H54 (cell line): ENCODE measurements at places on chromosomes 16 and 17.

DNA sequence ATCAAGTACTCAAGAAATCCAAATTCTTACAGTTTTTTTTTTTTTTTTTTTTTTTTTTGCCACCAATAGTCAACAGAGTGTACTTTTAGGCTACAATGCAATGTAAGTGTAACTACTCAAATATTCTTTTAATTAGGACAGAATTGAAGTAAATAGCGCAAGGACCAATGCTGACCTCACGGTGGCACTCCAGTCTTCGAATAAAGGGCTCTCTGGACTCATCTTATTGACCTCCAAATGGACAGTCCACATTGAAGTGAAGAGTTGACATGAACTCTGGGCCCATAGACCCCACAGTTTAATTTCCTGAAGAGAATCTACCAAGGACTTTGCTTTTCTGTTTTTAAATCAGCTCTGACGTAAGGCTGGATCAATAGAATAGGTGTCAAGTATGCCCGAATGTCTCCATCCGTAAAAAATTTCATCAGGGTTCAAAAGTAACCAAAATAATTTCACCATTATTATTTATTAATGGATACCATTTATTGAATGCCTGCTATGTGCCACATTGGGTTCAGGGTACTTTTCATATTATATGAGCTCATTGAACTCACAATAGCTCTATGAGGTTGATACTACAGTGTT, 7.3 kb upstream of the DDX52 start:
- no peak for DNase-seq

DNA sequence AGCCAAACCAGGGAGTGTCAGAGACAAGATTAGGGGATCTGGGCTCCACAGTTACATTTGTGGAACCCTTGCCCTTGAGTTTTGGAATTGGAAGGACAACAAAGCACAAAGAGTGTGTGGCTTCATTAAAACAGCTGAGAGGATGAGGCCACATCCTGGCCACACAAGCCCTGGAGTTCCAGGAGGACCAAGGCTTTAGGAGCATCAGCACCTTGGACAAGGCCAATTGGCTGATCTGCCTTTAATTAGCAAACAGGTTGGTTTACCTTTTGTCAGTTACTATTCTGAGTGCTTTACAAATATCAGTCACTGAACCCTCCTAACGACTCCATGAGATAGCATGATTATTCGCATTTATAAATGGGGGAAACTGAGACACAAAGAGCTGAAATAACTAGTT, 54.7 kb downstream of the SLC6A2 start:
- DNase-seq: no peak

DNA sequence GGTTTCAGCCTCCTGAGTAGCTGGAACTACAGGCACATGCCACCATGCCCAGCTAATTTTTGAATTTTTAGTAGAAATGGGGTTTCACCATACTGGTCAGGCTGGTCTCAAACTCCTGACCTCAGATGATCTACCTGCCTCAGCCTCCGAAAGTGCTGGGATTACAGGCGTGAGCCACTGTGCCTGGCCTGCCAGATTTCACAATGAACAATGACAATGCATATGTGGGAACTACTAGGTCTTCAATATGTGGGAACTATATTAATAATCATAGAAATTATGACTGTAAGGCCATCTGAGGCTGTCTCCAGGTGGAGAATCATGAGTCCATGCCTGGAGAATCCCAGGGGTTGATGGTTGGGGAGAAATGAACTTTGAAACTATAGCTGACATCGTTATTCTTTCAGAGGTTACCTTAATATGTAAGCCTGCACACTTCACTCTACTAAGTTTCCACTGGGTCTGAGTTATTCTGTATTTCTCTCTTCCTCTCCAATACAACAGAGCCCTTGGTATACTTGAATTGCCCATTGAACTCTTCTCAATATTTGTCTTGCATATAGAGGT, 7.2 kb upstream of the DRC7 start:
- no peak for DNase-seq

- DNase-seq: peak; percentile 89
Observed at GRCh38 chr16:81457326-81458133, 12.9 kb downstream of the CMIP start.

- peak; percentile 96 for DNase-seq
Observed at GRCh38 chr17:80931421-80932265, 60.0 kb upstream of the CHMP6 start.

GRCh38 chr16:924806-925205, 46.0 kb downstream of the LMF1 start:
- no peak for DNase-seq

- DNase-seq: no peak
Observed at GRCh38 chr17:13490906-13491482, 110.7 kb downstream of the HS3ST3A1 start.

DNA sequence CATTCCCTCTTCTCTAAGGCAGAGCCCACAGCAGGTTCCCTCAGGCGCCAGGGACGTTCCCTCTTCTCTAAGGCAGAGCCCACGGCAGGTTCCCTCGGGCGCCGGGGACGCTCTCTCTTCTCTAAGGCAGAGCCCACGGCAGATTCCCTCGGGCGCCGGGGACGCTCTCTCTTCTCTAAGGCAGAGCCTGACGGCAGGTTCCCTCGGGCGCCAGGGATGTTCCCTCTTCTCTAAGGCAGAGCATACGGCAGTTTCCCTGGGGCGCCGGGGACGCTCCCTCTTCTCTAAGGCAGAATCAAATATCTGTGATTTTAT, 24.3 kb downstream of the ACSF3 start:
- DNase-seq: no peak

- DNase-seq: no peak
Observed at GRCh38 chr16:84922351-84923120, 88.8 kb downstream of the ZDHHC7 start.

- no peak for DNase-seq
Observed at GRCh38 chr17:61378658-61379456, 20.8 kb upstream of the TBX2 start.

- DNase-seq: peak; percentile 17
Observed at GRCh38 chr17:69637446-69638156, 223.1 kb downstream of the MAP2K6 start.

DNA sequence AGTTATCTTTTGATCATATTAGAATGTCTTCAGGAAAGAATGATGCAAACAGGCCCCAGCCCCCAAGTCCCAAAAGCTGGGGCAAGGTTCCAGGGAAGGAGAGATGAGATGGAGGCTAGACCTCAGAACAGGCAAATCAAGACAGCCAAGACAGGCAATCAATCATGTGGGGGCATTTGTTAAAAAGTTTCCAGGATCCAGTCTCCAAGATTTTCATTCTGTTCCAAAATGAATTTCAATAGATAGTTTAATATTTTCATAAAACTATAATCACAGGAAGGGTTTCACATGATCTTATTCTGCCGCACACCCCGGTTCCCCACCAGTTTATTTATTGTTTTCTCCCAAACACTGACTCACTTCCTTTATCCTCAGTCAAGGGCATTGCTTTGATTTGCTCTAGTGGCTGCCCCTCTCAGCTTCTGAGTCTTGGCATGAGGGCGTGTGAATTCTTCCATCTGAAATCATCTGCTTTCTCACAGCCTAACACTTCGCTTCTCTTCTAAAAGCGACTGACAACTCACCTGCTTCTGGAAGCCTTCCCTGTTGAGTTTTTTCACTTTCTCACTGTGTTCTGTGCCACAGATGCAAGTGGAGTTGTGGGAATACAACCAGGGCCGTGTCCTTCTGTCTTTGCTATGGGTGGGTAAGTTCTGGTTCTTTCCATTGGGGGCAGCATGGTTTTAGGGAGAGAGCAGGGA, 12.2 kb upstream of the TERF2 start:
- no peak for DNase-seq

DNA sequence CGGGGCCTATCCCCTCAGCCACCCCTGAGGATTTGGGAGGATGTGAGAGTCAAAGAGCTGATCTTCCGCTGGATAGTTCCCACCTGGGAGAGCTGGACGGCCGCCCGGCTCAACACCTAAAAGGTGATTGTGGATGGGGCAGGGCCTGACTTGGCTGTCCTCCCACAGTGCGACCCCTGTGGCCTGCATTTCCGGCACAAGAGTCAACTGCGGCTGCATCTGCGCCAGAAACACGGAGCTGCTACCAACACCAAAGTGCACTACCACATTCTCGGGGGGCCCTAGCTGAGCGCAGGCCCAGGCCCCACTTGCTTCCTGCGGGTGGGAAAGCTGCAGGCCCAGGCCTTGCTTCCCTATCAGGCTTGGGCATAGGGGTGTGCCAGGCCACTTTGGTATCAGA, 4.5 kb downstream of the BCL6B start:
- no peak for DNase-seq

DNA sequence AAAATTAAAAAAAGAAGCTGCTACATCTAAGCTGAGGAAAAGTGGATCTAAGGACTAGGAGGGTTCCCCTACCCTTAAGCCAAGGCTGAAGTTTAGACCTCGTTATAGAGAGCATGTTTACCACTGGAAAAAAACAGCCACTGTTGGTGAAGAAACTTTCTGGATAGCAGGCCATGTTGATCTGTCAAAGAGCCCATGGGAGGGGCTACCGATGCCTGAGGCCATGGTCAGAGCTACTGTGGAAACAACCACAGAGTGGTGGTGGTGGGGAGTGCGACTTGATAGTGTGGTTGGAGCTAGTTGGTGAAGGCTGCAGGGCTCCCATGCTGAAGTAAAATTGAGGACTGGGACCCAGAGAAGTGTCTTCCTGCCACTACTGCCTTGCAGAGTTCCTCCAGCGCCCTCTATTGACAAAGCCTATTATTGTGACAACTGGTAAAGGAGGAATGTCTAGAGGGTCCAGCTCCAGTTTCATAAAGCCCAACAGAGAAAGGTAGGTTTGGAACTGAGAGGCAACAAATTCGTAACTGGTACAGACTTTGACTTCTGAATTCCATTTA, 12.7 kb upstream of the FAM20A start:
- no peak for DNase-seq

DNA sequence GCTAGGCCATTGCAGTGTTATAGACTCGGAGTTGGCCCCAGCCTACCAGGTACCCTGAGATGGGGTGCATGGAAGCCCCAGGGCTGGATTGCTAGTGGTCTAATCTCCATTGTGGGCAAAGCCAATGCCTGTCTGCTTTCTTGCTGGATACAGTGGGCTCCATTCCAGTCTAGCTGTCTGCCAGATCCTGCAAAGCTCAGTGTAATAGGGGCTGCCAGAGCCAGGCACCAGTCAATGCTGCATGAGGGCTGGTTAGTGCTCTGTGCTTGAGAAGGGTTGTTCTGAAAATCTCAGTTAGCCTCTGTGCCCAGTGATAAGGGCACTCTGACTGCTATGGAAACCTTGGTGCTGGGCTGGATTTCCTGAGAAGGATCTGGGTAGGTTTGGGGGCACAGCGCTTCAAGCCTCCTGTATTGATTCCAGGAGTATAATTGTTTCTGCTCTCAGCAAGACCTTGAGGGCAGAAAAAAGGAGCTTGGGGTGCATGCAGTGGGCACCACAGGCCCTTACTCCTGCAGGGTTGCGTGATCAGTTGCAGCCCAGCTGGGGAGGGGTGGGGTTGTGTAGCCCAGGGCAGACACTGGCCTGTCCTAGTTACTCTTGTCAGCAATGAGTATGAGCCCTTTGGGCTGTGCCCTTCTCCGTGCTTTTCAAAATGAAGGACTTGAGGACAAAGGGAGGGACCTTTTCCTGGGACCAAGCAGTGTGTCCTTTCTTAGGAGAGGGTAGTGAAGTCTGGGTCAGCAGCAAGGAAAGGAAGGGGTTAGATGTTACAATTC, 19.0 kb downstream of the SMPD3 start:
- no peak for DNase-seq

GRCh38 chr17:48259694-48260291, 152.2 kb downstream of the SNX11 start:
- DNase-seq: no peak

- DNase-seq: no peak
Observed at GRCh38 chr17:49054342-49055092, 57.3 kb downstream of the IGF2BP1 start.
